ENCODE measurements at places on chromosomes 4 and X. TPM values are rescaled to one million over a fixed set of nuclear protein-coding genes. Genes with fewer than 3 reads are reported as not detected.
A peak's percentile ranks its signal among the peaks of the same experiment; 100 is the strongest.

GRCh38 chrX:262381-262909, 18.7 kb upstream of the PLCXD1 start:
- H3K4me1 ChIP-seq, result no peaks in the 10 kb centered on the region
- H3K27ac ChIP-seq, result no peak overlapping the region
- no peaks in the 10 kb centered on the region for H3K27me3 ChIP-seq
- H3K36me3 ChIP-seq, result no peaks in the 10 kb centered on the region
- no peak for DNase-seq

DNA sequence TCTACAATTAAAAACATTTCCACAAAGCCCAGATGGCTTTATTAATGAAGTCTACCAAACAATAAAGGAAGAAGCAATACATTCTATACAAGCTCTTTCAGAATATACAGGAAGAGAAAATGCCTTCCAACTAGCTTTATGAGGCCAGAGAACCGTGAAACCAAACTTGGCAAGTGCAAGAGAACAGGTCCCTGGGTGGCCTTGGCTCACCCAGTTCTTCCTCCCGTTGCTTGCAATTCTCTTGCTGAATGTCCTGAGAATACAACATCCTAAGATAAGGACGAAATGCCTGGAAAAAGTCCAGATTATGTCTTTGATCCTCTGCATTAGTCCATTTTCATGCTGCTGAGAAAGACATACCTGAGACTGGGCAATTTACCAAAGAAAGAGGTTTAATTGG, 204.9 kb downstream of the MAD2L1 start:
- no peaks in the 10 kb centered on the region for H3K4me1 ChIP-seq
- H3K27ac ChIP-seq, result no peak overlapping the region
- no peak overlapping the region for H3K4me3 ChIP-seq
- H3K36me3 ChIP-seq, result no peaks in the 10 kb centered on the region
- no peaks in the 10 kb centered on the region for H3K27me3 ChIP-seq

- no peaks in the 10 kb centered on the region for H3K36me3 ChIP-seq
- DNase-seq, result no peak
- H3K4me3 ChIP-seq, result no peak overlapping the region
- no peaks in the 10 kb centered on the region for H3K27me3 ChIP-seq
Measured at GRCh38 chrX:110060846-110061537, 58.1 kb downstream of the TMEM164 start.

GRCh38 chr4:17765514-17766286, 15.7 kb downstream of the FAM184B start:
- H3K27me3 ChIP-seq, result no peaks in the 10 kb centered on the region
- H3K4me1 ChIP-seq, result no peaks in the 10 kb centered on the region
- no peak overlapping the region for H3K27ac ChIP-seq
- DNase-seq, result no peak
- no peak overlapping the region for H3K4me3 ChIP-seq
- H3K36me3 ChIP-seq, result no peaks in the 10 kb centered on the region

DNA sequence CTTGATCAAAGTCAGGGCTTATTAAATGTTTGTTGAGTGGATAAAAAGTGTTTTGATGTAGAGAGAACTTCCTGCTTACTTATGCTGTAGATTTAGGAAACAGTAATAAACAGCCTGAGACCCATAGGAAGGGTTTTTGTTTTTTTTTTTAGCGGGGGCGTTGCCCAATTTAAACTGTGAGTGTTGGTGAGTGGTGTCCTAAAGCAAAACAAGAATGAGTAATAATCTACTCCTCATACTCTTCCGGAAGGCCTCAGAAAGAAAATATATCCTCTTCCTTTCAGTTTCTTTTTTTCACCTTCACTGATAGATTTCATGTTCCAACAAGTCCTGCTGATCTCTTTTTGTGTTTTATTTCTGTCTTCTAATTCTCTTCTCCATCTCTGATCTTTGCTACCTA, 104.4 kb upstream of the SCML1 start:
- no peak for DNase-seq
- no peaks in the 10 kb centered on the region for H3K4me1 ChIP-seq
- no peaks in the 10 kb centered on the region for H3K27me3 ChIP-seq
- H3K4me3 ChIP-seq, result no peak overlapping the region
- H3K36me3 ChIP-seq, result no peaks in the 10 kb centered on the region

- no peaks in the 10 kb centered on the region for H3K27me3 ChIP-seq
- DNase-seq, result no peak
- H3K27ac ChIP-seq, result no peak overlapping the region
- H3K4me1 ChIP-seq, result no peaks in the 10 kb centered on the region
Measured at GRCh38 chr4:76511947-76512346, 76.9 kb downstream of the SHROOM3 start.

- H3K27me3 ChIP-seq, result no peaks in the 10 kb centered on the region
- peak overlapping the region; percentile 22 for H3K27ac ChIP-seq
- H3K4me3 ChIP-seq, result no peak overlapping the region
- no peak for DNase-seq
- H3K4me1 ChIP-seq, result peaks cover 46% of the 10 kb centered on the region
Measured at GRCh38 chr4:80127870-80128419, 54.9 kb upstream of the ANTXR2 start.

DNA sequence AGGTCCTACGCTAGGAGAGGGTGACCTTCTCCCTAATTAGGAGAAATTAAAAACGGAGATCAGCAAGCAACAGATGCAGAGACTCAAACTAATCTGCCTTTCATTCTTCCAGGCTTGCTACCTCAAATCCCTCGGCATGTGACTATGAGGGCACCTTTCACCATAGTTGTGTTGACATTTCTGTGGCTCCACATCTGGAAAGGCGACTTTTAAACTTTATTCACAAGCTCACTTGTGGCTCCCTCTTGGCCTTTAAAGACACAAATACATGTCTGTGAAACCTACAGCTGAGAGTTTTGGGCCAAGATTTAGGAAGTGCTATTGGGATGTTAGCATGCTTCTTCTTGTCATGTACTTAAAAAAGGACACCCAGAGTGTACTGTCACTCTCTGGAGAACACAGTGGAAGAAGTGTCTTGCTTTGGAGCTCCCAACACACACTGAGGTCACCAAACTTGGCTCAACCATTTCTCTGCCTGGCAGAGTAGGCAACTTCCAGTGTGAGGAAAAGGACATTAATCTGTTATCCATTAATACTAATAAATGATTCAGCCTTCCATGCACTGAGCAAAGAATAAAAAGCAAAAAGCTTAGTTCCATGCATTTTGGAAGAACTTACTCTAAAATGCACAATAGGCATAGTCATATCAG, 60.1 kb downstream of the LDB2 start:
- H3K27me3 ChIP-seq, result no peaks in the 10 kb centered on the region
- no peak for DNase-seq
- H3K27ac ChIP-seq, result no peak overlapping the region

GRCh38 chr4:187209921-187210613, 486.4 kb upstream of the FAT1 start:
- no peak overlapping the region for H3K4me3 ChIP-seq
- no peaks in the 10 kb centered on the region for H3K4me1 ChIP-seq
- no peak for DNase-seq
- H3K36me3 ChIP-seq, result no peaks in the 10 kb centered on the region
- no peak overlapping the region for H3K27ac ChIP-seq

DNA sequence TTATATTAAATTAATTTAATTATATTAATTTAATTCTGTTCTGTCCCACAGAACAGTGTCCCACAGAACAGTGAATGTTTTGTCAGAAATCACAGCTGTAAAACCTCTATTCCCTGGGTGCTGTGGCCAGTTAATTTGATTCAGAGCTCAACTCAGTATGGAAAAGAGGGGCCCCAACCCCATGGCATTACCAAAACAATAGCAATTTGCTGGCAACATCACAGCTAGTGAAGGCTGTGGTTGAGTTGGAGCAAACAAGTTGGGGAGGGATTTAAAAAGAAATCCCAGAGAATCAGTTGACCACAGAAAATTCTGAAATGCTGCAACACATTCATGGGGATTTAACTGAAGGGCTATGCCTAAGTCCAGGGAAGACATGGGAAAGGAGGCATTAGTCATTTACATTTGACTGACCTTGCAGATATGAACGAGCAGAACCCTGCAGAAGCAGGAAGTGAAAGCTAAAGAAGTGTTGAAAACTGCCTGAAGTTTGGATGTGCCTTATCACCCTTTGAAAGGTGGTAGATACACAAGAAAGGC, 30.1 kb downstream of the PDHA2 start:
- DNase-seq, result no peak
- H3K4me3 ChIP-seq, result no peak overlapping the region
- H3K36me3 ChIP-seq, result no peaks in the 10 kb centered on the region
- no peaks in the 10 kb centered on the region for H3K27me3 ChIP-seq

DNA sequence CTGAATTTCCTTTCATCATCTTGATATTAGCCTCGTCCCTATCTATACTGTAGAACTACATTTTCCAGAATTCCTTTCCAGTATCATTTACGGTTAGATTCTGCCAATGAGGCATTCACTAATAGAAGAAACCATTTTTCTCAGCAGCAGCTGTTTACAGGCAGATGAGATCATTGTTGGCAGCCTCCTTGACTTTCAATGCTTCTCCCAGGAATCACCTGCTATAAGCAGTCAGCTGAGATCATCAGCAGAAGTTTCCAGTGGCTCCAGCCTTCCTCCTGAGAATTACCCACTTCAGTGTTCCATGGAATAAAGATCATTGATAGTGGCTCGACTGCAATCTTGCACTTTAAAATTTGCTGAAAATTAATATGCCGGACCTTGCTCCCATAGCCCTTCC, 157.3 kb upstream of the TET2 start:
- H3K27me3 ChIP-seq, result no peaks in the 10 kb centered on the region
- no peaks in the 10 kb centered on the region for H3K4me1 ChIP-seq
- no peaks in the 10 kb centered on the region for H3K36me3 ChIP-seq
- no peak for DNase-seq

DNA sequence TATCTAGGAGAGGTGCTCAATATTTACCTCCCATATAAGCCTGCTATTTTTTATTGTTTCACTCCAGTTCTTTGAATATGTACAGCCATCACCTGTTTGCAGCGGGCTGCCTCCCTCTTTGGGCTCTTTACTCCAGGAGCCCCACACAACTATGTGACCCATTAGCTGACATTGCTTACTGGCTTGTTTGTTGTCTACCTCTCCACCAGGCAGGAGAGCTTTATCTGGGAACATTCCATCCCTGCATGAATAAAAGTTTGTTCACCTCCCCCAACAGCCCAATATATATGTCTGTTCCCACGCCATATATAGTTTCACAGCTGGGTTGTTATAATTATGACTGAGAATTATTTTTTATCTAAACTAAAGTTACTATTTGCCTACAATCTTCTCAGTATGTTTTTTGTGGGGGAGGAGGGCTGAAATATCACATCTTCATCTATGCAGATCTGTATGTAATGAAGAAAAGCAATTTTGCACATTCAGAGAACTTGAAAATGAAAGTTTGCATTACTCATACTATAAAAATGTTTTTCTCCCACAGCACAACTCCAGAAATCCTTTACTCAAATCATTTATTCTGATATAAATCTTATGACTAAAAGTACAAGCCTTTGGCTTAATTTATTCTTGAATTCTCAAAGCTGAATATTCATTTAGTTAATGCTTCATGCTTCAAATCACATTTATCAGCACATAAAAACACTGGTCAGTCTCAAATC, 61.2 kb upstream of the DAPP1 start:
- H3K36me3 ChIP-seq, result no peaks in the 10 kb centered on the region
- no peaks in the 10 kb centered on the region for H3K27me3 ChIP-seq
- DNase-seq, result no peak
- no peak overlapping the region for H3K4me3 ChIP-seq
- no peaks in the 10 kb centered on the region for H3K4me1 ChIP-seq

GRCh38 chr4:183722731-183723560, 63.9 kb downstream of the TRAPPC11 start:
- peaks cover 8% of the 10 kb centered on the region for H3K4me1 ChIP-seq
- DNase-seq, result peak; percentile 43
- H3K27ac ChIP-seq, result no peak overlapping the region
- H3K27me3 ChIP-seq, result no peaks in the 10 kb centered on the region
- H3K4me3 ChIP-seq, result peak overlapping the region; percentile 36
- no peaks in the 10 kb centered on the region for H3K36me3 ChIP-seq

DNA sequence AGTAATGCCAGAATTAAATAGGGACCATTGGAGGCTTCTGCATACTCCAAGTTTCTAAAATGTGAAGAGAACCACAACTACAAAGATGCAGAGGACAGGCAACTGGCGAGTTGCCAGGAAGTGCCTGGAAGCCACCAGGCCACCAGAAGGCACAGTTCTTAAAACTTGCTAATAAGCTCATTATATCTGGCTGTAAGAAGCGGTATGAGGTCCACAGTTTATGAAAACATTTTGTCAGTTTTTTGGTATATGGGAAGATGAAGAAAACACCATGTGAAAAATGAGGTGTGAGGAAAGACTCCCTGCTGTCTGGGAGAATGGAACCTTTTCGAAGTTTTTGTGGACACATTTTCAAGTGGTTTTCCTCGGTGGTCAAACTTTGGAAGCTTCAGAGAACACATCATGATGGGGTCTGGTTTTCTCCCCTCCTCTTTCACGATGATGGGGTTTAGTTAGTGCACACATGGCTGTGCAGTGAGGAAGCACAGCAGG, 202.7 kb downstream of the NR3C2 start:
- no peak overlapping the region for H3K4me3 ChIP-seq
- no peaks in the 10 kb centered on the region for H3K36me3 ChIP-seq
- H3K4me1 ChIP-seq, result no peaks in the 10 kb centered on the region
- no peaks in the 10 kb centered on the region for H3K27me3 ChIP-seq
- no peak overlapping the region for H3K27ac ChIP-seq

DNA sequence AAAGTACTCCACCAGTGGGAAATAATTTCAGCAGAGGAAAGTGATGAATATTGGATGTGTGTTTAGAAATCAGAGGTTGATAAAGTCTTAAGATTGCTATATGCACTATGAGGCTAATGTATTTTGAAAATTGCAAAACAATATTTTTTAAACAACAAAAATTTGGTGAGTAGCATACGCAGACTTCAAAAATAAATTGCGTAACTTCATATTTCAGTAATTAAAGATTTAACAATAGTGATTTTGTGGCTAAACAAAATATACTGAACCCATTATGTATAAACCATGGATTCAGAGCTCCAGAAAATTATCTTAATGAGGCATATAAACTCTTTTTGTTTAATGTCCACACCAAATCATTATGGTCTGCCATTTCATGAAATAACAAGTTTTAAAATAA, 3.3 kb upstream of the TAPT1 start:
- H3K27ac ChIP-seq, result no peak overlapping the region
- no peak overlapping the region for H3K4me3 ChIP-seq
- H3K27me3 ChIP-seq, result no peaks in the 10 kb centered on the region
- H3K4me1 ChIP-seq, result peaks cover 16% of the 10 kb centered on the region
- DNase-seq, result no peak

The BGN gene
- total RNA-seq, result not detected

The SERTM2 gene
- total RNA-seq, result not detected

The RNF150 gene
- total RNA-seq, result not detected

The C4orf33 gene
- total RNA-seq, result 7.5 TPM

The HOPX gene
- 171 TPM for total RNA-seq

The CTSO gene
- 4.1 TPM for total RNA-seq

The BLOC1S4 gene
- 21.5 TPM for total RNA-seq

The ZNF630 gene
- 1.6 TPM for total RNA-seq

The GLRA3 gene
- total RNA-seq, result not detected

Measured in CD8-positive, alpha-beta memory T cell (primary cell).